ENCODE measurements at places on chromosomes 13 and 19.

- DNase-seq: no peak
Measured at GRCh38 chr19:3387645-3388589, 21.5 kb downstream of the NFIC start.

GRCh38 chr19:48814895-48815294, 4.1 kb upstream of the BCAT2 start:
- no peak for DNase-seq

DNA sequence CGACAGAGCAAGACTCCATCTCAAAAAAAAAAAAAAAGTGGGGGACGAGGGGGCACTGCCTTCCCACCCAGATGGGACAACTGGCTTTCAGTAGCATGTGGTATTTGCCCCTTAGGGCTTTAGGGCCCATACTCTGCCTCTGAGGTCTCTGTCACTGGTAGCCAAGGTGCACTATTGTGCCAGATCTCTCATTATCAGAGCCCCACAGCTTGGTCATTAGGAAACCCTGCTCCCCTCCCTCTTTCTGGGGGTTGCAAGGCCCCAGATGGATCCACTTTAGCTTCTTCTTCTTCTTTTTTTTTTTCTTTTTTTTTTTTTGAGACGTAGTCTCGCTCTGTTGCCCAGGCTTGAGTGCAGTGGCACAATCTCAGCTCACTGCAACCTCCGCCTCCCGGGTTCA, 11.2 kb upstream of the ZNF358 start:
- DNase-seq: no peak

DNA sequence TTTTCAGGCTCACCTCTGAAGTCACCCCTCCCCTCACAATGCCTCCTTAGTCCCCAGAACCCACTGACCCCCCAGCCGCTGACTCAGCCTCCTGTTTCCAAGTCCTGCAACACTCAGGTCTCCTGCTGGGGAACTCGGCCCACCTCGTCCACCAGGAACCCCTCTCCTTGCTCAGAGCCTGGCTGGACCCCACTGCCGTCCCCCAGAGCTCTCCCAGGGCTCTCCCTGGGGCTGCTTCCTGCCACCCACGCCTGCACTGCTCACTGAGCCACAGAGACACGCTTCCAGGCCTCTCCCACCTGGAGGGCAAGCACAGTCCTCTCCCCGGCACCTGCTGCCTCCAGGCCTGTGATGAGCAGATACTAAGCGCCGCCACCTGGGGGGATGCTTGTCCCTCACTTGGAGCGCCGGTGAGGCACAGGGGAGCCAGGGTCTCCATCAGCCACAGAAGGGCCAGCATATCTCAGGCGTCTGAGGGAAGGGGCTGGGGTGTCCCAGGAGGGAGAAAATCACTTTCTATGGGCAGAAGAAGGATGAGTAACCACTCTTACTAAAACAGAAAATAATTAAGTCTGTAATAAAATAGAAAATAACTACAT, 53.8 kb downstream of the KLF2 start:
- no peak for DNase-seq

- no peak for DNase-seq
Measured at GRCh38 chr13:23623394-23623793, 53.2 kb downstream of the TNFRSF19 start.

DNA sequence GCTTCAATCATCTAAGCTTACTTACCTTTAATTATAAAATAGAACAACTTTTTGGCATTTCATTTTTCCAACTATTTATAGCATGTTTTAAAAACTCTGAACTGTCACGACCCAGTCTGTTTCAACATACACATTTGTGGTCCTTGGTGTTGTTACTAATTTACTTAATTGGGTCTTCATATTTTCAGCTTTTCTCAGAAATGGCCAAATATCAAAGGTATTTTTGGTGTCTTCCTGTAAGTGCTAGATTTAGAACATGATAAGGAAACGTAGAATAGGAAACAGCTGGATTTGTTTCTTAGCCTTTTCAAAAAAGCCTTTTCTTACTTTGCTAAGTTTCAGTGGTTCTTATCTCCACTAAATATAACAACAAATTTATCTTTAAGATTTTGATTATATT, 11.4 kb downstream of the LPAR6 start:
- DNase-seq: no peak

DNA sequence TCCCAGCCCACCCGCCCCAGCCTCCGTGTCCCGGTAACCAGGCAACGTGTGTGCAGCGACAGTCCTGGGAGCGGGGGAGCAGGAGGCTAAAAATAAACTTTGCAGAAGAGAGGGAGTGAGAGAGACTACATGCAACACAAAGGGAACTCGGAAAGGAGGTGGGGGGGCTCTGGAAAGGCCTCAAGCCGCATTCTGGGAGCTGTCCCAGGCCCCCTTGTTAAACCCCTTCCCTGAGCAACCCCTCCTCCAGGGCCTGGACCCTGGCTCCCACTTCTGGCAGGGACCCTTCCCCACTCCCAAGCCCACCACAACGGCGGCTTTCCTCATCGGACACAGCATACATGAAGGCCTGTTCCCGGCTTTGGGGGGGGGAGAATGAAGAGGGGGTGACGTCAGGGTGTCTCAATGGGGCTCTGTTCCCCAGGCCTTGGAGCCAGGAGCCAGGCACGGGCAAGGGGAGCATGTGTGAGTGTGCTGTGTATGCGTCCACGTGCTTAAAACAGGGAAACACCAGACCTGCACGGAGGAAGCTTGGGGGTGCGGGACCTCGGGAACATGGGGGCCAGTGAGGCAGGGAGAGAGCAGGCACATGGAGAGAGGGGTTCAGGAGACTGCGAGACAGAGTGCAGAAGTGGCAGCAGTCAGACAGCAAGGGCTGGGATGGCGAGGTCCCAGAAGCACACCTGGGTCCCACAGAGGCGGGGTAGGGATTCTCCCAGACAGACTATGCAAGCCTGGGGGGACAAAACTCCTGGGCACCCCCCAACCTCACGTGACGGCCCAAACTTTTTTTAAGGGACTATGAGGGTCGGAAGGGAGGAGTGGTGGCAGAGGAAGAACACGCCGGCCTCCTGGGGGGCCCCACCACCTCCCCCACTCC, 2.3 kb downstream of the ERF start:
- no peak for DNase-seq

DNA sequence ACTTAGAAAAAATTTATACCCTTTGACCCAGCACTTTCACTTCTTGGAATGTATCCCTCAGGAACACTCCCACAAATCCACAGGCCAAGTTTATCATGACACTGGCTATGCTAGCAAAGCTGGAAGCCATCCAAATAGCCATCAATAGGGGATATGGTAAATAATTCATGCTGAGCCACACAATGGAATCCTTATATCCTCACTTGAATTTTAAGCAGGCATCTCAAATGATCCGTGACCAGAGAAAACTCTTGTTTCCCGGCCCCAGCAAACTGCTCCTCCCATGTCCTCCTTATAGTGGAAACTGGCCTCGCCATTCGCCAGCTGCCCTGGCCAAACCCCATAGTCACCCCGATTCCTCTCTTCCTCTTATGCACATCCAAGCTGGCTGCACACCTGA, 37.6 kb downstream of the GRIK5 start:
- DNase-seq: no peak

DNA sequence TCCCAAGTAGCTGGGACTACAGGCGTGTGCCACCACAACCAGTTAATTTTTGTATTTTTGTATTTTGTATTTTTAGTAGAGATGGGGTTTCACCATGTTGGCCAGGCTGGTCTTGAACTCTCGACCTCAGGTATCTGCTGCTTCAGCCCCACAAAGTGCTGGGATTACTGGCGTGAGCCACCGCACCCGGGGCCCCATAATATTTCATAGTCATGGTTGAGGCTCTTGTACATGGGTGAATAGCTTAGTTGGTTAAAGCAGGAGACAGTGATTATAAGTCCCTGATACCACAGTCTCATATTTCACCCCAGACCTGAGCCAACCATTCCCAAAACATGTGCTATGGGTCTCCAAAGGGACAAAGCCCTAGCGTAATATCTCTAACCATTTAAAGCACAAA, 26.1 kb downstream of the MBNL2 start:
- no peak for DNase-seq

- no peak for DNase-seq
Measured at GRCh38 chr13:81610644-81611043, 1269.7 kb upstream of the SPRY2 start.

DNA sequence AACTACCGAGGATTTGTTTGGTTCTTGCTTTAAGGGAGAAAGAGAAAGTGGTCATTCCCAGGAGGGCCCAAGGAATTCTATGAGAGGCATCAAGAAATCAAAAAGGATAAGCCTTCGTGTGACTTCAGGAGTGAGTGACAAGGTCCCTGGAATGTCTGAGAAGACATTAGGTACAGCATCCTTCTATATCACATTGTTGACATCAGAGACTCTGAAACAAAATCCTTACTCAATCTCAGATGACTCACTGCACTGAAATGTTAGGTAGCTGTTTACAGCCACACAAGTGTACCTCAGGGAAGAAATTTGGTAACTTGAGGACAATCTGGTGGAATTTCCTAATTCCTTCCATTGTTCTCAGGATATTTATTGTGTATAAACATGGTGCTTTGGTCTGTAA, 7.9 kb upstream of the LGALS14 start:
- no peak for DNase-seq

DNA sequence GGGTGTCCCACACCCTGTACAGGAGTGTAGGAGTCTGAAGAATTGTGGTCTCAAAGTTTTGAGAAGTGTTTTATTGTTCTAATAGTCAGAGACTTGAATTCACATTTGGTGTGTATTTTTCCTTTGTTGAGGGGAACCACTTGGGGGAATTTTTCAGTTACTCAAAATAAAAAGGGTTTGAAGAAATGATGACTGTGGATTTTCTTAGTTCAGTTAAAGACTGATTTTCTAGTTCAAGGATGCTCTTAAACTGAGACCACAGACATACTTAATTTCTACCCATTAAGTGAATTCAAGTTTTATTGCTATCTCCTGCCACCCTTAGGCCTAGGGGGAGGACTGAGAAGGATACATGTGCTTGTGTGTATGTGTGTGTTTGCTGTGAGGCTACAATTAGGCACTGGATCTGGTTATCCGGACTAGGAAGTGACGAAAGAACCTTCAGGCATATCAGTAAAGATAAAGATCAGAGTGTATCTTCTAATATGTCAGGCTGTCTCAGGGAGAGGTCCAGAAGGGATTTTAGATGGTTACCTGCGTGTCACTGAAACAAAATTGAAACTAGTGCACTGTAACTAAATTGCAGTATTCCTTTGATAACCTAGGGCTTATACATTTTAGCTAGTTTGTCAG, 234.9 kb upstream of the DACH1 start:
- DNase-seq: no peak

GRCh38 chr19:16355293-16356043, 30.8 kb downstream of the KLF2 start:
- DNase-seq: no peak

- no peak for DNase-seq
Measured at GRCh38 chr19:47390533-47391488, 28.5 kb downstream of the MEIS3 start.

DNA sequence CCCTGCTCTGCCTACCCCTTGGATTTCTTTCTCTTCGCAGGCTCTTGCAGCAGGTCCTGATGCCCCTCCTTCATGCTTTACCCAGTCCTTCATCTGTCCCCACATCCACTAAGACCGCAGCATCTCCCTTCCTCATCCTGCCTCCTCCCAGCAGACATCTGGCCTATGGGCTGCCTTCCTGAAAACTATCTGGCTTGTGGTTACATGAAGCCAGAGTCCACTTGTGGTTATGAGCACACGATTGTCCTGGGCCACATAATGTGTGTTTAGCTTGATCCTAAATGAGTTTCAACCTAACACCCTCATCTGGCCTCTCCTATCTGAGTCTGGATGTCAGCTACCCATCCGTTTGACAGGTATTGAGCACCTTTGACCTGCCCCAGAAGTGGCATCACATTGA, 5.5 kb upstream of the ZNF175 start:
- DNase-seq: no peak

DNA sequence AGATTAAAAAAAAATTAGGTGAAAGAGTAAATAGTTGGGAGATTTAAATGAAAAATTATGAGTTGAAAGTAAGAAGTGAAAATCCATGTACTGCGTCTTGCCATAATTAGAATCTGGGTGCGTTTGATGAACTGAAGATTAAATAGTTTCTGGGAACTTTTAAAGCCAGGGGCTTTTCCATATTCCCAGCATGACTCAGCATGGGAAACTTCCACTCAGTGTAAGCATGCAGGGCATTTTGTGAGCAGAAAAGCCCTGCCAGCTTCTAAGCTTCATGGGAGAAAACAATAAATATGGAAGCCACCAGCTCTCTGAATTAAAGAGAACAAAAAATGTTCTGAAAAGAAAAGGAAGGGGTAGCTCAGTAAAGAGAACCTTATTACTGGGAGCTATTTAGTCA, 62.0 kb upstream of the EDNRB start:
- DNase-seq: peak; percentile 25

- no peak for DNase-seq
Measured at GRCh38 chr13:111343186-111343805, 22.9 kb downstream of the TEX29 start.

DNA sequence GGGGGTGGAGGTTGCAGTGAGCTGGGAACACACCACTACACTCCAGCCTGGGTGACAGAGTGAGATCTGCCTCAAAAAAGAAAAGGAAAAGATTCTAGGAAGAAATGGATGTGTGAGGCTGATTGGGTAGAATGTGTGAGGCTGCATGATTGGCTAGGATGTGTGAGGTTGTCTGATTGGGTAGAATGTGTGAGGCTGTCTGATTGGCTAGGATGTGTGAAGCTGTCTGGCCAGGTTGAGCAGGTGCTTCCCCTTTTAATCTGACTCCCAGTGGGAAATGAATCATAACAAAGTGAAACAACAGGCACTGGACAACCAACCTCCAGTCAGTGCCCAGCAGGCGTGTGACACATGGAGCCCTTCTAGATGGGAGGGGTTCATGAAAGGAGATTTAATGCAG, 14.7 kb downstream of the C13orf46 start:
- no peak for DNase-seq

- no peak for DNase-seq
Measured at GRCh38 chr19:47094557-47095475, 18.8 kb downstream of the ZC3H4 start.

GRCh38 chr13:78194904-78195639, 276.4 kb upstream of the EDNRB start:
- peak; percentile 7 for DNase-seq

DNA sequence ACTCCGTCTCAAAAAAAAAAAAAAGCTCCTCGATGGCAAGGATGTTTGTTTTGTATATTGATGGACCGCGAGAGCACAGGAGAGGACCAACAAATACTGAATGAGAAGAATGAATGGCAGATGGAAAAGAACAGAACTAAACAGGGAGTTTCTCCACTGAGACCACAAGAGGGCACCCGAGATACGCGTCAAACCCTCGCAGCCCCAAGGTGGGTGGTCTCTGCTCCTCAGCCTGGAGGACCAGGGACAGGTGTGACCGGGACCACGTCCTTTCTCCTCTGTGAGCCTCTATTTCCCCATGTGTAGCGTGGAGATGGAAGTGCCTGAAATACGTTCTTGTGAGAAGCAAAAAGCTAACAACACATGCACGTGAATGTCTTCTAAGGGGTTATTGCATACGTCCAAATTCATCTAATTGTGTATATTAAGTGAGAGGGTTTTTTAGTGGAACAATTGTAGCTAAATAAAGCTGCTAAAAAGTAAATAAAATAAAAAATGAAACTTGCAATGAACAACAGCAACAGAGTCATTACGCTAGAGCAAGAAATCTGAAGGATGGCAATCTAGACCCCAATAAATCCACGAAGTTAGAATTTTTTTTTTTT, 8.3 kb upstream of the CDC42EP5 start:
- no peak for DNase-seq

GRCh38 chr13:101892296-101892695, 439.8 kb downstream of the ITGBL1 start:
- no peak for DNase-seq

- no peak for DNase-seq
Measured at GRCh38 chr19:17170538-17171297, 44.4 kb upstream of the USE1 start.
